ENCODE measurements at places on chromosomes 3 and 15.

GRCh38 chr3:142958707-142959106, 4.8 kb downstream of the PAQR9 start:
- DNase-seq: no peak

- DNase-seq: no peak
Observed at GRCh38 chr15:29134239-29134638, 135.4 kb downstream of the NSMCE3 start.

- no peak for DNase-seq
Observed at GRCh38 chr3:128585974-128586373, 64.6 kb downstream of the RPN1 start.

DNA sequence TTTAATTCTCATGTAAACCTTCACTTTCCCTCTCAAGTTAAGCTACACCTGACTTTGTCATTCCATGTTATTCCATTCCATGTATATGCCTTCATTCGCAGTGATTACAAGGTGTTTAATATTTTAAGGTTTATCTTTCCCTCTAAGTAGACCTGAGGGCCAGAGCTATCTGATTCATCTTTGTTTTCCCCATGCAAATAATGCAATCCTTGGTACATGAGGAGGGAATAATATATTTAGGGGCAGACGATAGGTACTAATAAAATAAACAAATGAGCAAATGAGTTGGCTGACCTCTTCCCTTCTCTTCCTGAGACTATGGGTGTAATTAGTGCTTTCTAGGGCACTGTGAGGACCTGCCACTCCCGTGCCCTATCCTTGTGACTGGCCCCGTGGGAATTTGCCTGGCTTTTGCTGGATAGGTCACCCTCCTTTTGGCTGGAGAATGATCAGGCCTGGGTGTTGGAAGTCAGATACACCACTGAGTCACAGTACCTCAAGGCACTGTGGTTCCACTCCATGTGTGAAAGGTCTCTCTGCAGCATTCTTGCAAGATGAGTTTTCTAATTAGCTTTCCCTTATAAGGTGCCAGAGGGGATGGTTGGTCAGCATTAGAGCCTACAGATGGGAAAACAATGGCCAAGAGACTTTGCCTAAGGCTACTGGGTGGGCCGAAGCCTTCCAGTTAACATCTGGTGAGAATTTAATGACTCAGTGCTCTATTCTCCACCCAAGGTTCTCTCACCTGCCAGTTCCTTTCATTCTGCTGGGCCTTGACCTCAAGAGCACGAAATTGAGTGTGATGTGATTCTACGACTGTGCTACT, 183.2 kb downstream of the P3H2 start:
- no peak for DNase-seq

GRCh38 chr3:154078672-154079071, 42.5 kb upstream of the ARHGEF26 start:
- DNase-seq: no peak

DNA sequence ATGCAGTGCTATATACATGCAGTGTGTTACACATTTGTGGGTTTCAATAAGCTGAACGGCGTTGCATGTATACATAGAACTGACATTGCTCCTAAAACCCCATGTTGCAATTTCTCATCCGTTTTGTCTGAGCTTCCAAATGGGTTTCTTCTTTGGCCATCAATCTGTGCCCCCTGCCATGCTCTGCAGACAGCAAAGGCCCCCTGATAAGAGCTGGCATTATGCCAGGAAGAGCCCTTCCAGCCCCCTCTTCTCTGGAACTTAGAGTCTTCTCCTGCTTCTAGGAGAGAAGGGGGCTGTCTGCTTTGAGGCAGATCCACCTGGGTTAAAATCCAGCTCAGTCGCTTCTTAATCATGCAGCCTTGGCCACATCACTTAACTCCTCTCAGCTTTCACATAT, 254.0 kb downstream of the SLCO3A1 start:
- no peak for DNase-seq

GRCh38 chr3:54986294-54986693, 58.4 kb upstream of the LRTM1 start:
- DNase-seq: no peak

DNA sequence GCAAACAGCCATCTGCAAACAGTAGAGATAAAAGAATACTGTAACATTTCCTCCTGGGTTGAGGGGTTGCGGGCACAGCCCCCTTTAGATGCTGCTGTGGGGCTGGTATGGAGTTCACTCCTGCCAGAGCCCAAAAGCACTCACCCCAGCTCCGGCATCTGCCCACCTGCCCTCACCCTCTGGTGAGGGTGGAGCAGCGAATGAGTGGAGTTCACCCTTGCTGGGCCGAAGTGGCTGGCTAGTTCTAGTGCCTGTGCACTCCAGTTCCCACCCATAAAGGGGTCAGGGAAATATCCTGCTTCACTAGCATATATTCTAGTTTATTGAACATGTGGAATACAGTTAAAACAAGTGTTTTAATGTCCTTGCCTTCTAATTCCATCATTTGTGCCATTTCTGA, 209.7 kb upstream of the SGO1 start:
- no peak for DNase-seq

DNA sequence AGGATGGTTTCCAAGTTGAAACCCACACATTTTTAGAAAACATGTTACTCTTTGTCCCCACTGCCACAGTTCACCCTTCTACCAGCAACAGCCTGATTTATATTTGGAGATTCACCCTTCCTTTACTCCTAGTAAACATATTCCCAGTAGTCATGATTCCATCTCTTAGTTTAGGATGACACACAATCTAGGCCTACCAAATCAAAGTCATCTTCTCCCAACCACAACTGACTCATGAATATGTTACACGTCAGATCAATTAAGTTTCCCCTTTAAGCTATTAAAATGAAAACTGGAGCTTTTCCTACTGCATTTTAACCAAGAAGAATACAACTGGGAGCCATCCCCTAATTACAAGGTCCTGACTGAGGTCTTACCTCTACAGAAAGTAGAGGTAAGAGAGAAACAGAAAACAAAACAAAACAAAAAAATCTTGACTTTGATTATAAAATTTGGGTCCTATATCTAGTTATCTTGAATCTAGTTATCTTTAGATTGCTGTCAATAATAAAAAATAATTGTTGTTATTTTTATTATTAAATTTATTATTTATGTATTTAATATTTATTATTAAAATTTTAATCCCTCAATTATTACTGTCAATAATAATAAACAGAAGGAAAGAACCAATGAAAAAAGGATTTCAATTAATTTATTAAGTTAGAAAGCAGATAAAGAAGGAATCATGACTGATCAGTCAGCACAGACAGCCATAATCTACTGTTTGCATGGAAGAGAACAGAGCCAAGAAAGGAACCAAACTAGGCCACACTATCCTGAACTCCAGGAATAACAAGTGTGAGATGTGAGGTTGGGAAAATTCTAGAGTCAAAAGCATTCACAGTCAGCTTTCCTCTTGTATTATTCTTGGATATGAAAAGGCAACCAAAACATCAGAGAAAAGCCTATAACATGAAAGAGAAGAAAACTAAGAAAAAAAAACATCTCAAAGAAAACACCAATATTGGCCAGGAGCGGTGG, 12.5 kb downstream of the DPH6 start:
- DNase-seq: no peak

GRCh38 chr3:72896996-72897757, 9.3 kb downstream of the GXYLT2 start:
- no peak for DNase-seq

- DNase-seq: no peak
Observed at GRCh38 chr3:32147933-32148332, 41.5 kb downstream of the GPD1L start.

DNA sequence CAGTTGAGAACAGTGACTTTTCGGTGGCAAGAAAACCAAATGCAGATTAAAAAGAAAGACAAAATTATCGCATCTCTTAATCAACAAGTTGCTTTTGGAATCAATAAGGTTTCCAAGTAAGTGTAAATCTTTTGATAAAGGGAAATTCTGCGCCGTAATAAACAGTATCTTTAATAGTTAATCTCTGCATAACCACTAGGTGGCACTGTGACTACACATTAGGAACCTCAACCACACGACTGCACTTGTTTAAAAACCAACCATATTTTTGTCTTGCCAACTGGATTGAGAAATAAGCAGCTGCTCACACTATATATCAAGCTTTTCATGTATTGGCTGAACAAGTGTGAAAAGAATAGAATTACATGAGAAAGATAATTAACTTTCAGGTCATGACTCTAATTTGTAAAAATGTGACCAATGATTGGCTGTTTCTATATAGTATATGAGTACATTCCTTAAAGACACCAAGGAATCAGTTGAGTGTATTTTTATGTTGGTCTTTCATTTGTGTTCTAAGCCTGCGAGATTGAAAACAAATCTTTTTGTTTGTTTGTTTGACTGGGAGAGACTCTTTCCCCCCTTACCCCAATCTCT, 72.7 kb downstream of the DZIP3 start:
- DNase-seq: no peak

- DNase-seq: no peak
Observed at GRCh38 chr15:53758412-53758811, 1.1 kb downstream of the WDR72 start.

Measured in activated naive CD4-positive, alpha-beta T cell (primary cell).